ENCODE measurements at places on chromosomes 7 and 10.
A peak's percentile ranks its signal among the peaks of the same experiment; 100 is the strongest.

DNA sequence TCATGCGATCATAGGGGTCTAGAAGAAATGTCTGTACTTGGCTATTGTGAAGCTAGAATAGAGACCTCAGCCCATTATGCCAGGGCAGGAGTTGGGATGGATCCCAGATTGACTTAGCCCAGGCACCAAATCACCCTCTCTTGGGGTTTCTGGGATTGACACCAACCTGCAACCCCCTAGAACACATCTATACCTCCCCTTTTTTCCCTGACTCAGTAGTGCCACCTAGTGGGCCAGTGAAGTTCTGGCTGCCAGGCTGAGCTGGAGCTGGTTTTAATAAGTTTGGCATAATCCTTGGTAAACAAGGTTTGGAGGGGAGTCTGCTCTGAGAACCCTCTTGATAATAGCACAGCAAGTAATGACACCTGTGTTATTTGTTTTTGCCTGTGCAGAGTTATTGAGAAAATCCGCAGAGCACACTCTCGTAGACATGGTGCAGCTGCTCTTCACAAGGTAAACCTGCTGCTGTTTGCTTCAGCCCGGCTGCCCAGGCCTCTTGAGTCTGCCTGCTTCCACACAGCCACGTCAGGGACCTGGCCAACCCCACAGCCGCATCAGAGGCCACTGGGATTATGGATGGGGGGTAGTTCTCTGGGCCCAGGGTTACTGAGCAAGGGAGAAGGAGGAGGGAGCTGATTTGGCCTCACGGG, 43.3 kb upstream of the NFKB2 start:
- peak; percentile 23 for DNase-seq

GRCh38 chr10:11191678-11192077, 174.0 kb downstream of the CELF2 start:
- no peak for DNase-seq

DNA sequence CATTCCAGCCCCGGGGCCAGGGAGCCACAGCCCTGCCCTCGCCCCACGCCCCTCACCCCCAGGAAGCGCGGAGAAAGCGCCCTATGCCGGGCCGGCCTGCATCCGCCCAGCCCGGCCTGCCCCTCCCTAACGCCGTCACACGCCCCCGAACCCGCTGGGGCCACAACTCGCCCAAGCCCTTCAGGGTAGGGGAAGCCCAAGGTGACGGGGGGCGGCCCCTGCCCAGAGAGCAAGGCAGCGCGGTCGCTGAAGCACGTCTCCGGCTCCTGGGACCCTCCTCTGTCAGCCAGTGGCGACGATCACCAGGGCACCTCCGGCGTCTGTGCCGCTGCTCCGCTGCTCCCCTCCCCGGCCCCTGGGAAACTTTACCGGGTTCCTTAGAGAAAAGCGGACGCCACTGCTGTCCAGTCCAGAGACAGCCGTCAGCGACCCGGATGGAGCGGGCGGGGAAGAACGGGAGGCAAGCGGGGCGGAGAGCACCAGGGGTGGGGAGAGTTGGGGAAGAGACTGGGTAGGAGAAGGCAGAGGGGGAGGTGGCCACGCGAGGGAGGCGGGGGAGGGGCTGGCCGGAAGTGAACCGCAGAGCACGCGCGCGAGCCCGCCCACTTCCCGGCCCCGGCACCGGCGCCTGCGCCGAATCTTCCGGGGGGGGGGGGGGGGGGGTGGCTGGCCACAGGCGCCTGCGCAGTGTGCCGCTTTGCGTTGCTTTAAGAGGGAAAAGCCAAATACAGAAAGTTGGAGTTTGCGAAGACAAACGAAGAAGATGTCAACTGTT, at the start of gene HERC4:
TSS of gene HERC4 (minus strand) at position 509 of the 775 bp plus-strand sequence. CDS start 2,175 bp downstream, outside the sequence.
- DNase-seq: peak; percentile 94

DNA sequence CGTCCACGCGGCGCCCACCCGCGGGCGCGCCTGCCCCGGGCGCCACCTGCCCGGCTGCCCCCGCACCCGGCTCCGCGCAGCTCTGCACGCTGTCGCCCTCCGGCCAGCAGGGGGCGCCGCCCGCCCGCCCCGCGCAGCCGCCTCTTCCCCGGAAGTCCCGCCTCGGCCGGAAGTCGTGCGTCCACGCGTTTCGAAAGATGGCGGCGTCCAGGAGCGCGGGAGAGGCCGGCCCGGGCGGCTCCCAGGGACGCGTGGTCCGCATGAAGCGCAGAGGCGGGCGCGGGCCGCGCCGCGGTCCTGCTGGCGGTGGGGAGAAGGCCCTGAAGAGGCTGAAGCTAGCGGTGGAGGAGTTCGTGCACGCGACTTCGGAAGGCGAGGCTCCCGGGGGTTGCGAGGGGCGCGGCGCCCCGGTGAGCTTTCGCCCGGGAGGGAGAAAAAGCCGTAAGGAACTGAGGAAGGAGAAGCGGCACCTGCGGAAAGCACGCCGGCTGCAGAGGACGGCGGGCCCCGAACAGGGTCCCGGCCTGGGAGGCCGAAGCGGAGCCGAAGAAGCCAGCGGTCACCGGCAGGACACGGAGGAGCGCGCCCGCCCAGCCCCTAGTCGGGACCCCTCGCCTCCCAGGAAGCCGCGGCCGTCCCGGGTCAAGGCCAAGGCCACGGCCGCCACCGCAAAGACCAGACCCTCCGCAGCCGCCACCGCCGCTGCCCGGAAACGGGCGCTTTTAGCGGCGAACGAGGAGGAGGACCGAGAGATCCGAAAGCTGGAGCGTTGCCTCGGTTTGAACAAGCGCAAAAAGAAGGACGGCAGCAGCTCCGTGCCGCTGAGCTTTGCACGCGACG, at the start of gene NOM1:
TSS of gene NOM1 (plus strand) at position 172 of the 840 bp plus-strand sequence. CDS start at position 198, 26 bp downstream.
- peak; percentile 73 for DNase-seq

DNA sequence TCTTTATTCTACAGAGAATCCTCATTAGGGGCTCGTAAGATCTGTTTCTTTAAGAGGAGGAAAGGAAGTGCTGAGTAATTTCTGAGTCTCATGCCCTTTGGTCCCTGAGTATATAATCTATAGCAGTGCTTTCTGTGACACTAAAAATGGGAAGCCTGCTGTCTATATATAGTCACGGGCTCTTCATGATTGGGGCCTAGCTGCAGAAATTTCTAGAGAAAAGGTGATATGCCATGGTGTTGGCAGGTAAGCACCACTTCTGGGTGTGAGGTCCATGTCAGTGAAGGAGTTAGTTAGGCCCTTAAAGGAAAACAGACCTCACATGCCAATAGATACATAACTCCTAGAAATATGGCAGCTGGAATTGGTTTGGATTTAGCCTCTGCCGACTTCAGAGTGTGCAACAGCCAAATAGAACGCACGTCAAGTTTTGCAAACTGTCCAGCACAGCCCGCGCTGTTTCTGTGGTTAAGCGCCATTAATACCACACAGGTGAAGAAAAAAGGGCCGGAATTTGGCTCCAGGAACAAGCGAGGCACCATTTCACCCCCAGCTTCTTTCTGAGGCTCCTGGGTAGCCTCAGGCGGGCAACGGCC, 123.2 kb downstream of the TACC2 start:
- peak; percentile 50 for DNase-seq

- DNase-seq: no peak
Observed at GRCh38 chr7:87359366-87359765, 13.9 kb downstream of the CROT start.

DNA sequence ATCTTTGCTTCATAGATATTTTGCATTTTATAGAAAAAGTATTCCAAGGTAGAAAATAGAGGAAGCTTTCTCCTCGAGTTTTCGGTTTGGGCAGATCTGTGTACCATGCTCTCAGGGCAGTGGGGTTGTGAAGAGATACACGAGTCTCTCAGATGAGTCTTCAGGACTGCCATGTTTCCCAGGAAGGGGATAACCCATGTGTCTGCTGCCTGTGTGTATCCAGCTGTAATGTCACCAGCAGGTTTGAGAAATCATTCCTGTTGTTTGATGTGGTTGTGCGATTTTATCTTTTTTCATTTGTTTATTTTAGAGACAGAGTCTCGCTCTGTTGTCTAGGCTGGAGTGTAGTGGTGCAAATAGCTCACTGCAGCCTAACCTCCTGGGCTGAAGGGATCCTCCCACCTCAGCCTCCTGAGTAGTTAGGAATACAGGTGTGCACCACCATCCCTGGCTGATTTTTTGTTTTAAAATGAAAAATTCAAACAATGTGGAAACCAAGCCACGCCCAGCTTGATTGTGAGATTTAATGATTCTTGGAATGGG, 48.9 kb downstream of the SNX10 start:
- no peak for DNase-seq
